ENCODE measurements at places on chromosomes 11 and 22.

GRCh38 chr11:77073328-77074001 is 6.7 kb downstream of the CAPN5 start:
- no peak for DNase-seq

GRCh38 chr11:88087337-88087736 is 87.9 kb downstream of the RAB38 start:
- DNase-seq = no peak

GRCh38 chr11:69027704-69028372 is 14.8 kb upstream of the MRGPRF start:
- no peak for DNase-seq

GRCh38 chr11:77371646-77372045 is 70.2 kb upstream of the GDPD4 start:
- no peak for DNase-seq

- DNase-seq = no peak
These were observed 210.0 kb downstream of the NAV2 start for GRCh38 chr11:19922689-19923035.

GRCh38 chr11:35334385-35335090 is 84.8 kb downstream of the SLC1A2 start:
- no peak for DNase-seq

GRCh38 chr11:7584910-7585309 is 71.1 kb downstream of the PPFIBP2 start:
- no peak for DNase-seq

- no peak for DNase-seq
These were observed 57.7 kb upstream of the EMID1 start for GRCh38 chr22:29148036-29148435.

DNA sequence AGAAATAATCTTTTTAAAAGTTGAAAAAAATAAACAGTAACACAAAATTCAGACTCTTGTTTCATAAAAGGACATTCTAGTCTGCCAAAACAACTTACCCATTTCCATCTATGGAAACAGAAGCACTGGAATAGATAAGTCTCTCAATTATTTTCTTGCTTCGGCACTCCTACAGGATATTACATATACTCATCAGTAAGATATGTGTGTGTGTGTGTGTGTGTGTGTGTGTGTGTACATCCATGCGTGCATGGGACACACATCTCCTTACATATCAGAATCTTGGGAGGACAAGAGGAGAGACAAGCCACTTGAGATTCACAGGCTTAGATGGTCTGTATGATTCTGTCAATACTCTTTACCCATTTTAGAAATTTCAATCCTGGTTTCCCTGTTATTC is 144.6 kb downstream of the ATG16L2 start:
- no peak for DNase-seq

DNA sequence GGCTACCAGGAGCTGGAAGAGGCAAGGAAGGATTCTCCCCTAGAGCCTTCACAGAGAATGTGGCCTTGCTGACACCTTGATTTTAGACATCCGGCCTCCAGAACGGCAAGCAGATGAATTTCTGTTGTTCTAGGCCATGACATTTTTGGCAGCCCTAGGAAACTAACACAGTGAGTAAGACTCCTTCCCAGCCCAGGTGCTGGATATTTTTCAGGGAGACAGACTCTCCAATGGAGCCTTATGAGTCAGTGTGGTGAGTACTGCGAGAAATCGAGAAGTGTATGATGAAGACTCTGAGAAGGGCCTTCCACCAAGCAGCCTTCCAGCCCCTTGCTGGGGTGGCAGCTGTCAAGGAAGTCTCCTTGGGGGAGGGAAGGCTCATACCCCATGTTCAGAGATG is 114.4 kb downstream of the OSBP2 start:
- DNase-seq = no peak

DNA sequence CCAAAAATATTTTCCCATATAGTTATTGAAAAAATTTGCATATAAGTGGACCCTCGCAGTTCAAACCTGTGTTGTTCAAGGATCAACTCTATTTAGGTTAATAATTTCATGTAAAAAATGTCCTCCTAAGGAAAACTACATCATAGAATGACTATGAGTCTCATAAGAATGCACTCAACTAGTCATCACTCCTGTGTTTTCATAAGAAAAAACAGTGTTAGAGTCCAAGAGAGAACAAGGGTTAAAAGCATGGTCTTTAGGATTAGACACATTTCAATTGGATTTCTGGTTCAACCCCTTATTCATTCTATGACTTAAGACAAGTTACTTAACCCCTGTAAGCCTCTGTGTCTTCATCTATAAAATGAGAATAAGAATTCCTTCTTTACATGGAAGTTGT is 5.1 kb downstream of the PARVA start:
- no peak for DNase-seq

DNA sequence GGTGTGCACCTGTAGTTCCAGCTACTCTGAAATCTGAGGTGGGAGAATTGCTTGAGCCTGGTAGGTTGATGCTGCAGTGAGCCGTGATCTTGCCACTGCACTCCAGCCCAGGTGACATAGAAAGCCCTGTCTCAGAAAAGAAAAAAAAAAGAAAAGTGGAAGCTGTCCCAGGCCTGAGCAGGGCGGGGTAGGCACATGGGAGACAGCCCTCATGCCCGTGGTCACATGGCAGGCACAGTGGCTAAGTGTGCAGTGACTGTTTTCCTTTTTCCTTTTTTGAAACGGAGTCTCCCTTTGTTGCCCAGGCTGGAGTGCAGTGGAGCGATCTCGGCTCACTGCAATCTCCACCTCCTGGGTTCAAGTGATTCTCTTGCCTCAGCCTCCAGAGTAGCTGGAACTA is 7.8 kb downstream of the OTUB1 start:
- no peak for DNase-seq

- DNase-seq = no peak
These were observed 1.8 kb downstream of the PPP1R14B start for GRCh38 chr11:64244966-64245365.

- DNase-seq = no peak
These were observed 93.8 kb downstream of the KCNC1 start for GRCh38 chr11:17828311-17828751.

- no peak for DNase-seq
These were observed 19.5 kb downstream of the TSKU start for GRCh38 chr11:76802621-76803020.

- no peak for DNase-seq
These were observed 282.5 kb upstream of the MPPED2 start for GRCh38 chr11:30868626-30869081.

- no peak for DNase-seq
These were observed 582.6 kb downstream of the TBC1D22A start for GRCh38 chr22:47345025-47345424.
